ENCODE measurements at places on chromosomes 16 and 17. TPM values are rescaled to one million over a fixed set of nuclear protein-coding genes. Genes with fewer than 3 reads are reported as not detected.

Gene CD19
- total RNA-seq: not detected

Gene ST3GAL2
- total RNA-seq: 14.5 TPM

Gene KRTAP4-4
- not detected for total RNA-seq

Gene TMEM238L
- total RNA-seq: not detected

Gene NF1
- total RNA-seq: 13.7 TPM

Gene CKLF
- total RNA-seq: 85.7 TPM

Gene TBC1D3I
- total RNA-seq: under 0.01 TPM

Gene CHCT1
- not detected for total RNA-seq

Gene SP6
- 0.34 TPM for total RNA-seq

Gene CALB2
- total RNA-seq: not detected

Gene CCNF
- 39.3 TPM for total RNA-seq

Gene CMTM2
- total RNA-seq: not detected

Gene C17orf50
- total RNA-seq: not detected

Gene KRTAP4-6
- not detected for total RNA-seq

Gene PERCC1
- not detected for total RNA-seq

Gene C16orf86
- total RNA-seq: 3.5 TPM

Gene MBTPS1
- total RNA-seq: 61.2 TPM

Data from bronchus fibroblast of lung (primary cell).